Fibroblast of pulmonary artery (primary cell): ENCODE measurements at places on chromosomes 4 and X.
A peak's percentile ranks its signal among the peaks of the same experiment; 100 is the strongest.

- no peak for DNase-seq
Measured at GRCh38 chr4:71828470-71828869, 44.6 kb upstream of the GC start.

- DNase-seq, result peak; percentile 25
Measured at GRCh38 chrX:83845397-83845796, 15.5 kb upstream of the CYLC1 start.

GRCh38 chr4:8254076-8254475 is 15.5 kb upstream of the HTRA3 start:
- DNase-seq, result no peak

- DNase-seq, result peak; percentile 11
Measured at GRCh38 chrX:130171446-130172126, at the start of gene RAB33A. RAB33A (plus strand) TSS chrX:130171962; CDS start chrX:130172063, 101 bp downstream.

DNA sequence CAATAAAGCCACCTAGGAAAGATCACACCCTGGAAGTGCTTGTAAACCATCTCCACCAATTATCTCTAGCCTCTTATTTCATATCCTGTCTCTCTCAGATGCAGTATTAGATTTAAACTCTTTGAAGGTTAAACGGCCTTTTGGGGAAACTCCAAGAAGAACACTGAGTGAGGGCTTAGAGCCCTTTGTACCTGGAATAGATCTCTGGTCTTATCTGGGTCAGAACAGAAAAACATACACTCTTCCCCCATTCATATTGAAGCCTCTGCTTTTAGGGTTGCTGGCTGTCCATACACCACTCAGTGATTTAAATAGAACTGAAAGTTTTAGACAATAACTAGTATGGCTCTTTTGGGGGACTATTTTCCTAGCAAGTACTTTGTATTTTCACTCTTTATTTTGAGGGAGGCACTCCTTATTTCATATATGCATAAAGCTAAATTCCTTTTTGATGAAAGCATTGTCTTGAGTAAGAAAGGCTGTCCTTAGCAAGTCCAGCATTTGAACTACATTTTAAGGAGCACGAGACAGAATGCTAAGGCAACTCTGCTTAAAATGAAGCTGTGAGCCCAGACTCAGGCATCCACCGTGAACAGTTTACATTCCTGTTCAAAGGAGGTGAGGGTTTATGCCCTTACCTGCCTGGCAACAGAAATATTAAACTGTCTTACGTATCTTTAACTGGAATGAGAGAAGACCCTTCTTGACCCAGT is 17.4 kb downstream of the YY2 start:
- DNase-seq, result peak; percentile 26

- no peak for DNase-seq
Measured at GRCh38 chrX:149641835-149642234, 10.2 kb upstream of the TMEM185A start.

DNA sequence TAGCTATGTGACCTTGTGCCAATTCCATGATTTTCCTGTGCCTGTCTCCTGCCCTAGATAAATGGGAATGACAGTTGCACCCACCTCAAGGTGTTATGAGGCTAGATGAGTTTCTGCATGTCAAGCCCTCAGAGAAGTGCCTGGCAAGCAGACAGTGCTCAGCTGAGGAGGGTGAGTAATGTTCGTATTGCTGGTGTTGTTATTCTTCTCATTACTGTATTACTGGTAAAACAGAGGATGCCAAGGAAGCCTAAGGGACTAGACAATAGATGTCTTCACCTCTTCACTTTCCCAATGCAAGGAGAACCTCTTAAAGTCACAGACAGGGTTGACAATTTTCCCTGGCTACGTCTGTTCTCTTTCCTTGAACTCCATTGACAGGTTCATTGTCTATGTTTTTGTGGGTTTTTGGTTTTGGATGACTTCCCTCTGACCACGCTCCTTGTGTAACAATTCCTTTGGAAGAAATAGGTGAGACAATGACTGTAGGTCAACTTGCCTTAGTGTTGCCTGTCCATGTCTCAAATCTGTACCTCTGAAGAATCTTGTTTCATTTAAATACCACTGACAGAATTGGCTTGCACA is 19.2 kb downstream of the ETDC start:
- DNase-seq, result peak; percentile 10

DNA sequence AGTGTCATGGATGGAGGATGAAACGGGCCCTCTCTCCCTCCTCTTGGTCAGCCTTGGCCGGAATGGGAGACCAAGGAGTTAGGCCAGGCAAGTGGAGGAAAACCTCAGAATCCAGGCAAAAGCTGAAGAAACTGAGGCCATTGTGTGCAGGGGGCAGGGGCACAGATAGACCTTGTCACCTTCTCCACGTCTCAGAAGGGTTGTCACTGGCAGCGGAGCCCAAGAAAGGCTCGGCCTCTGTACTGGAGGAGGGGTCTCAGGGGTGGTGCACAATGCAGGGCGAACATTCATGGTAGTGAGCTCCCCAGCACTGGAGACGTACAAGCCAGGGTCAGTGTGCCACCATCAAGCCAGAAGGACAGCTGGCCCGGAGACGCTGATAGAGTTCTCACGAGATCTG is 139.5 kb downstream of the CPZ start:
- no peak for DNase-seq

DNA sequence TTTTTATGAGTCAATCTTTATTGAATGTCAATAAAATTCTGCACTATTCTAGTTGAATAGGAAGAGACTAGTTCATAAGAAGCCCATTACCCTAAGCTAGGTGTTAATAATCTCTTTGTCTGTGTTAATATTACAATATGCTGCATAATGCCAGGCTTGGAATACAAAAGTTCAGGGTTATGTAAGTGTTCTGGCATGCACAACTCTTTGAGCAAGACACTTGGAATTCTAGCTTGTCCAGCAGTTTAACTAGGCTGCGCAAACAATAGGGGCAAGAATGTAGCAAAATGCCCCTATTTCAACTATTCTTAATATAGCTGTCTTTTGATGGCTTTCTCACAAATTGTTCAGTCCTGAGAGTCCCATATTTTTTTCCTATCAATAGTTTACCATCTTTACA is 31.3 kb upstream of the ETNPPL start:
- peak; percentile 18 for DNase-seq

- DNase-seq, result no peak
Measured at GRCh38 chr4:144582975-144583374, 63.0 kb upstream of the HHIP start.
